T1000 (cell line): ENCODE measurements at places on chromosomes 1 and 21.
A peak's percentile ranks its signal among the peaks of the same experiment; 100 is the strongest.

DNA sequence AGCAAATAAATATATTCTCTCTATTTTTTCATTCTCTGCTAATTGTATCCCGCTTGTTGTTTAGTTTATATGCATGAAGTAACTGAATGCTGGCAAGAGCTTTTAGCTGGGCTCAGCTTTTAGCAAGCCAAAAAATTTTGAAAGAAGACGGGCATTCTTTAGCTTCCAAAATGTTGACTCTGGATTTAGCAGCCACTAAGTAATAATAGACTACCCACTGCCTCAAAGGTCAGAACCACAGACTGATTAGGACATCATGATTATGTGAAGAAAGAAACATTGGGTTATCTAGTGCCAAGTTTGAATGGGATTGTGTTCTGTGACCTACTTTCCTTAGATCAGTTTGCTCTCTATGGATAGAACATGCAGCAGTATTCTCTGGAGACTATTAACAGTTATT lies 80.3 kb upstream of the DPH5 start:
- no peak for DNase-seq

GRCh38 chr1:180540697-180541594 lies 17.8 kb upstream of the OVAAL start:
- DNase-seq, result no peak

- DNase-seq, result no peak
These were observed 151.0 kb upstream of the KCNJ6 start for GRCh38 chr21:38067086-38067739.

- no peak for DNase-seq
These were observed 73.6 kb upstream of the LYST start for GRCh38 chr1:235940285-235940684.

GRCh38 chr1:8078176-8078671 lies 52.1 kb upstream of the ERRFI1 start:
- no peak for DNase-seq

DNA sequence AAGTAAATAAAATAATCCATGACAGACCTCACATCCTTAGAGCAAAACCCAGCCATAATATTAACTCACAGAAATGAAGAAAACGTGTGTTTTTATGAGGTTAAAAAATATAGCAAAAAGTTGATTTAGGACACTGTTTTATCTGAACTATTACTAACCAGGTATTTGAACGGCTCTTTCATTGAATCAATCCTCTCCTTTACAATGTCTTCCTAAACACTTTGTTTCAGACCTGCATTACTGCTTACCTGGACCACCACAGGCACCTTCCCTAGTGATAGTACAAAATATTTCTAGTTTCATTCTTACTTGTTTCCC lies 25.0 kb downstream of the TBX15 start:
- no peak for DNase-seq

DNA sequence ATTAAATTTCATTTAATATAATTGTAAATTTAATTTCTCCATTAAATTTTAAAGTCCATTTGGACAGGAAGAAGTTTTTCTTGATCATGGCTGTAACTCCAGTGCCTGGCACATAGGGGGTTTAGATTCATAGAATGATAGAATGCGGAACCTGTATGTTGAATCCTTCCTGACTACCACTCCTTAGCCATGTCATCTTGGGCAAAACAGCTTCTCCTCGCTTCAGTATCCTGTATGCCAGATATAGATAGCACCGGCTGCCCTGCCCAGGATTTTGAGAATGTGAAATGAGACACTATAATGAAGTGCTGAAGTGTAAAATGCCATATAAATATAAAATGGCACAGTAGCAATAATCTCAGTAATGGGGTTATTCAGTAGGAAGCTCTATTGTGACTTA lies 6.4 kb downstream of the DYRK1A start:
- no peak for DNase-seq

DNA sequence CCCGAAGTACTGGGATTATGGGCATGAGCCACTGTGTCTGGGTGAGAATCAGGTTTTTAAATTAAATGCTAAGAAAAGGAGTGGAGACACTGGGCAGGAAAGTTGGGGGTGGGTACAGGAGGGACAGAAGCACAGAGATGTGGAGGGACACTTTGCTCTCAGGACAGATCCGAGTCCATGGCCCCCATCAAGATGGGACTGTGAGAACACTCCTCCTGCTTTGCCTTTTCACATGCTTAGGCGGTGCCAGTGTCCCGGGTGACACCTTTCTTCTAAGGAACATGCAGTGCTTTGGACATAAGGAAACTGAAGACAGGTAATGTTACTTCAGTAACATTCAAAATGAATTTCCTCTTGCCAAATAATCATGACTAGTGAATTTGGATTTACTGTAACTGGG lies 16.7 kb downstream of the SLC25A33 start:
- no peak for DNase-seq

DNA sequence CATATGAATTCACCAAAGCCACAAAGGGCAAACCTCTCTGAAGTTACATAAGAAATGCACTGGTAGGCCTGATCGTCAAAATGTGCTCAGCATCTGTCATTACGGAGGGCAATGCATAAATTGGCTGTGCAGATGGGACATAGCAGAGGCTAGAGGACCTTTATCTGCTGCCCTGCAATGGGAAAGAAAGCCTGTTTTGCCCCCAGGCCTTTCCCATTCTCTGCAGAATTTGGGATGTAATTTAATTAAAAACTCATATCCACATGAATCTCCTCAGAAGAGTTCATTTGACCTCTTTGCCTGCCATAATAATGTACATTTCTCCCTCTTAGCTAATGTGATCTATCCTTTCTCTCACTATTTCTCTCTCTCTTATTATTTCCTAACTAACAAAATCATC lies 158.1 kb downstream of the ZP4 start:
- no peak for DNase-seq

DNA sequence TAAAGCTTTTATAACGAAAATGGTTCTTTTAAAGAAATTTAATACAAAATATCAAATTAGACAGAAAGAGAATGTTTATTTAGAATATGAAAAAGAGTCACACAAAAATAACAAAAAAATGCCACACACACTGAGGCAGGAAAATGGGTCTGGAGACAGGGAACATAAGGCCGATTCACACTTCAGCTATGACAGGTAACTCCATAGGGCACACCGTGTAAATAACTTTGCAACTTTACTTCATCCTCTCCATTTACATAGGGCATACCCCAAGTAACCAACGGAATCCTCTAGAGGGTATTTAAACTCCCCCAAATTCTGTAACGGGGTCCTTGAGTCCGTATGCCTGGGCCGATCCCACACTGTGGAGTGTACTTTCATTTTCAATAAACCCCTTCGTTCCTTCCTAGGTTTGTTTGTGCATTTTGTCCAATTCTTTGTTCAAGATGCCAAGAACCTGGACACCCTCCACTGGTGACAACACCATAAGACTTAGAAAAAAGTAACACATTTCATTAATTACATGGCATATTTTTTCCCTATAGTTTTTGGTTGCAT lies 23.1 kb upstream of the PTGS2 start:
- DNase-seq, result no peak

- DNase-seq, result no peak
These were observed 1748.4 kb downstream of the MRPL39 start for GRCh38 chr21:23858878-23859277.

DNA sequence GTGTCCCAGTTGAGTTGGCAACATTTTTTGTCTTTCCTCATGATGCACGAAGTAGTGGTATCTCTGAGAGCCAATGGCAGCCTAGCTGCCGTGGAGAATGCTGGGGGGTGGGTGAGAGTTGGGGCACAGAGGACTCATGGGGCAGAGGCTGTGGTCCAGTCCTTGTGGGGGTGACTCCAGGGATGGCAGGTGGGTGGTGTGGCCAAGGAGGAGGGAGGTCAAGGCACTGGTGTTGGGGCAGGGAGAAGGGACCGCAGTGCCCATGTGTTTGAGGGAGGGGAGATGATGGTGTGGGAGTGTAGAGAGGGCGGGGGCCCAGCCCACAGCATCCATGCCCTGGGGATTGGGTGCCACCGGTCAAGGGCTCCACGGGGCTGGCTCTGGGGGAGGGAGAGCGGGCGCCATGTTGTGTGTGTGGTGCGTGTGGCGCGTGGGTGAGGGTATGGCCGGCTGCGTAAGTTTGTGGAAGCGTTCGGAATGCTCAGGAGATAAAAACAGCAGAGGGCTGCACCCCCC lies 63.5 kb downstream of the PRKCZ start:
- DNase-seq, result no peak

DNA sequence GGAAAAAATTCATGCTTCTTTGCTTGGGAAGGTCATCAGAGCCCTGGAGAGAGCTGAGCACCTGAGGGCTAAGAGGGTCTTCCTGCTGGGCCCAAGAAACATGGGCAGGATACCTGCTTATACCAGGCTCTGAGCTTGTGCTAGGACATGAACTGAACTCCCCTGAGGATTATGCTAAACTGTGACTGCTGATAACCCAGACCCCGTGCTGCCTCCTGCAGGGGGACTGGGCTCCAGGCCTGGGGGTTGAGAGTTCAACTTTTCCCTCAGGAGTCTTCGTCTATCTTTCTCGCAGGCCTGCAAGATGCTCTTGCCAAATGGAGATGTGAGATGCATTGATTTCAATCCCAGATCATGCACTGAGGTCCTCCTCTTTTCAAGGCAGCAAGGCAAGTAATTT lies 368.5 kb downstream of the HHAT start:
- no peak for DNase-seq

DNA sequence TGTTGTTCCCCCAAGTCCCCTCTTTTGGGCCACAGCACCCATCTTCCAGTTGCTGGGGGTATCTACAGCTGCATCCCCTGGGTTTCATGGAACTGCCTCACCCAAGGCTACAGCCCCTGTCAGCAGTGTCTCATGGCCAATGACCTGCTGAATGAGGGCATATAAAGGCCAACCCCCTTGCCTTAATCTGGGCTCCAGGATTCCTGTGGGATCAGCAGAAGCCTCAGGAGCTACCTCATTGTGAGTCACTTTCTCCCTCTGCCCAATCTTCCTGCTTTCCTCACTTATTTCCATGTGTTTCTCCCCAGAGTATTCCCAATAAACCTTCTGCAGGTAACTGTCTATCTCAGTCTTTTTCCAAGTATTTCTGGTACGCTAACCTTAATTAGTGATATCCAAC lies 37.3 kb upstream of the SYT14 start:
- peak; percentile 28 for DNase-seq

DNA sequence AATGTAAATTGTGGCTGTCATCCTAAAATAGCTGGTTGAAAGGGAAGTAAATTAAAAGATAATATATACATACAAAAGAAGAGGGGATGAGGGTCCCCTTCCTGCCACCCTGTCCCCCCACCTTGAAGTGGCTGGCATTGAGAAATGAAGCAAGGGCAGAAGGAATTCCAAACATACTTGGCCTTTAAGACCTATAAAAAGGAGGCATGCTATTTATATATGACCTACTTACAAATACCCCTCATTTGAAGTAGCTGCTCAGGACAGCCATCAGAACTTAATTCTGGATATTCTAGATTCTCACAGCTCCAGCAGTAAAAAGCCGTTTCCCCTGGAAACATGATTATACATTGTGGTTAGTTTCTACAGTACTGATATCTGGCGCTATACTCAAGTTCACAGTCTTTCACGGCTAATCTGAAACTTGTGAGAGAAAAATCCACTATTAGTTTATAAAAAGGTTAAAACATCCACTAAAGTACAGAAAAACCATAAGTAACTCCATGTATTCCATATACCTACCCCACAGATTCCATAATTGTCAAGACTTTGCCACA lies 9.6 kb upstream of the MAP10 start:
- no peak for DNase-seq

DNA sequence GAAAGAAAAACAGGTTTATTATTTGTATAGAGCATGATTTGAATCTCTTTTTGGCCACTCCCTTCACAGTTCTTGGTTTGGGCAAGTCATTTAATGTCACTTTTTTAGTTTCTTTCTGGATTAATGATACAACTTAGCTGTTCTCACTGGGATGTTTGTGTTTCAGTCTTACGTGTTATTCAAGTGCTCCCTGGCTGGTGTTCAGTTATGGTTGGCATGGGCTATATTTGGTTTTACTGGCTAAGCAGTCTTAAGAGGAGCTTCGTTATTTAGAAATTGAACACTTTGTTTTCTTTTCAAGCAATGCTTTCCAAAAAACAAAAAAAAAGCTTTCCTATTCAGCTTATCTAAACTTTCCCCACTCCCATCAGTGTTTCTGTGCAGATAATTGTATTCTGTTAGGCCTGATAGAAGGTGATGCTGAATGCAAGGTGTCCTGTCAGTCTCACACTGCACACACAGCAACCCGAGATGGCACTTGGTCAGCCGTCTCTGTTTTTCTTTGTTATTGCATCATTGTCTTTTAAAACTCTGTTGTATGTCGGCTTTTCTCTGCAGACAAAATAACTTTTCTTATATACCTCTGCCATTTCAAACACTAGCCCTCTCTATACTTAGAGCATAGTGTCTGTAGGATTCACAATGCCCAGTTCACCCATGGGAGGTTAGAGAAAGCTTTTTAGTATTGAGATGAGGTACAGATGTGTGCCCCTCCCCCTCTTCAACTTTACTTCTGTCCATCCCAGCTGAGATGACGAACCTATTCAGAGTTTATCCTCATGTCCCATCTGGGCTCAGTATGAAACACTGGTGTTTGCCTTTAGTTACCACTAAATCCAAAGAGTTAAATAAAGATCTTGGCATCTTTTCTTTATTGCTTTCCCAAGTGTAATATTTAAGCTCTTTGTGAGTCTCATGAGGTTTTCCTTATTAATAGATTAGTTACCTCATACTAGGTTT lies 80.2 kb downstream of the VPS13D start:
- no peak for DNase-seq

GRCh38 chr1:57279909-57280666 lies 143.8 kb downstream of the DAB1 start:
- DNase-seq, result no peak

- DNase-seq, result peak; percentile 78
These were observed 36.4 kb downstream of the RCSD1 start for GRCh38 chr1:167666416-167666815.

GRCh38 chr1:20279509-20279908 lies 11.2 kb upstream of the VWA5B1 start:
- no peak for DNase-seq

DNA sequence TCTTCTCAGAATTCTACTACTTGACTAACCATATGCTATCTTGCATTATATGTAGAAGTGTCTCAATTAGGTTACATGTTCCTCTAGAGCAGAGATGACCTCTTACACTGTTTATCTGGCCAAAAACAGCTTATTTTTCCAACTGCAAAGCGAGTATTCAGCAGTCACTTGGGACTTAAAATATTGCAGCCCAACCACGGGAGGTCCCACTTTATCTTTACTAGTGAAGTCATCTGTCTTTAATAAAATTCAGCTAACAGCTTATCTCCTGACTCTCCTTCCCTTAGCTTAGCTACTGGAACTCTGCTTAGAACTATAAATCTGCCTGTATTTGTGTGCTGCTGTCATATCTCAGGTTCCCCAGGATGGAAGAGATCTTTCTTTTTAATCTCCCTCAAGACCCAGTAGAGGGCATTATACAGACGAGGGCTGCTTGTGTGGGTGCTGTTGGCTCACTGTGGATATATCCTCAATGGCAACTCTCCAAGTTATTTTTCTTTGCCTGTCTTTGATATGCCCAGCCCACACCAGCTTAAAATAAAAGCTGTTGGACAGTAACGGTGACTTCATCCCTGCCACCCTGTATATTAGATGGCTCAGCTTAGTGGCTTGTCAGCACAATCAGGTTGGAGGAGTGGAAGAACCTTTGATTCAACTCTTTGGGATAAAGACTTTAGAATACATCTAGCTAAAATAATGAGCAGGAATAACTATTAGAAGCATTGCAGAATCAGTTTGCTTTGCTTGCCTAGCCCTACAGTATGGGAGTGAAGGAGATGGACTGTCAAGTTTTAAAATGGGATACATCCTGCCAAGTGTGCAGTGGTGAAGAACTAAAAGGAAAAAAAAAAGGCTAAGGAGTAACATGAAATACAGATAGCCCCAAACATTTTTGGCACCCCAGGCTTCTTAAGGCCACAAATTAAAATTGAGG lies 9.6 kb downstream of the ENSA start:
- DNase-seq, result peak; percentile 36

- DNase-seq, result no peak
These were observed 28.9 kb downstream of the OBSCN start for GRCh38 chr1:228236744-228237143.
